Brain pericyte (primary cell): ENCODE measurements at places on chromosomes 16 and 17.

- DNase-seq: no peak
Measured at GRCh38 chr17:29102741-29103181, 59.8 kb downstream of the PIPOX start.

GRCh38 chr17:49106321-49107210 is 26.0 kb upstream of the B4GALNT2 start:
- no peak for DNase-seq

DNA sequence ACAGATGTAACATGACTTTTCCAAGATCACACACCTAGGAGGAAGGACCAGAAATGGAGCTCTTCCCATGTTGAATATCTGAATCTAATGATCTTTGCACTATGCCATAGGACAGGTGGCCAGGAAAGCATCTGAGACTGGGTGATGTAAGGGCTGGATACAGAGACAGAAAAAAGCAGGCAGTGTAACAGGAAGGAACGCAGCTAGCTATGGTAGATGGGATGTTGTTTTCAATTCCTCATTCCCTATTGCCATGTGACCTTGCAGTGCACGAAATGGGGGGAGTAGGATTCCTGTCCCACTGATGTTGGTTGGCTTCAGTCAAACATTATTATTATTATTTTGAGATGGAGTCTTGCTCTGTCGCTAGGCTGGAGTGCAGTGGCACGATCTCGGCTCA is 3.7 kb upstream of the NPIPB15 start:
- DNase-seq: no peak

- no peak for DNase-seq
Measured at GRCh38 chr17:27644586-27644985, 13.6 kb downstream of the LGALS9 start.
